ENCODE measurements at places on chromosomes 4 and X.

DNA sequence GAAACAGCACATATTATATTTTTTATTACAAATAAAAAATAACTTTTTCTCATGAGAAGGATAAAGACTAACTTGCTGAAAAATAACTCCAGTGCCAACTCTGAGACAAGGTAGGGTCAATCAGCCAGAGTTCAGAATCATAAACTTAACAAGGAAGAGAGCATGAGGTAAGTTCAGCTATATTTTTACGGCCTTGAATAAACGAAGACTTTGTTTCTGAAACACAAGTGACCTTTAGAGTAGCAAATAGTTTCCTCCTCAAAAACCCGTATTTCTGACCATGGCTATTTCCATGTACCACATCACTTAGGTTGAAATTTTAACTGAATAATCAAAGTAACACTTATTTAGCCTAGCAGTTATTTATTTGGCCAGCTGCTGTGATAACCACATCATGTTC lies 45.5 kb downstream of the PRDM5 start:
- DNase-seq = no peak

DNA sequence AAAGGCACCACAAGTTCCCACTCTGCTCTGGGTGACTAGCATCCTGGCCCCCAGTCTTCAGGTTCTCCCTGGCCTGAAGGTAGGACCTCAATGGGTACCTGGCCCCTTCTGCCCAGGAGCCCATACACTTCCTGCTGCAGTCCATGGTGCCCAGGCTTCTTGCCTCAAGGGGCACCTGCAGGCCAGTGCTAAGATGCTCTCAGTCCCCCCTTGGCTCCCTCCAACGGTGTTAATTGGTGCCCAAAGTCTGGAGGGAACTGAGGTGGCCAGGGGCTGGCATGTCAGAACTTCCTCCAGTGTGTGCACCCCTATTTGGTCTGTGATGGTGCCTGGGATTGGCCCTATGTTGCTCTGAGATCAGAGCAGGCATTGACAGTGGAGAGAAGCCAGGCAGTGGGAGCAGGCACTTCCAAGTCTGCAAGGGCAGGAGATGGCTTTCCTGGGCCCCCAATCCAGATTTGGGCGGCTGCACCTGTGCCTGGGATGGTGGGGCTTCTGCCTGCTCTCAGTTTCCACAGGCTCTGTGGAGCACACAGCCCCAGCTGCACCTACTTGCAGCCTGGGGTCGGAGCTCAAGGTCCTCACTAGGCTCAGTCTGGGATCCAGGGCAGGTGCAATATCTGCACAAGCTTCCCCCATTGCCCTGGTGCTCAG lies 301.6 kb downstream of the FAM47B start:
- no peak for DNase-seq

- DNase-seq = no peak
Measured at GRCh38 chrX:35166023-35166422, 223.4 kb downstream of the FAM47B start.

DNA sequence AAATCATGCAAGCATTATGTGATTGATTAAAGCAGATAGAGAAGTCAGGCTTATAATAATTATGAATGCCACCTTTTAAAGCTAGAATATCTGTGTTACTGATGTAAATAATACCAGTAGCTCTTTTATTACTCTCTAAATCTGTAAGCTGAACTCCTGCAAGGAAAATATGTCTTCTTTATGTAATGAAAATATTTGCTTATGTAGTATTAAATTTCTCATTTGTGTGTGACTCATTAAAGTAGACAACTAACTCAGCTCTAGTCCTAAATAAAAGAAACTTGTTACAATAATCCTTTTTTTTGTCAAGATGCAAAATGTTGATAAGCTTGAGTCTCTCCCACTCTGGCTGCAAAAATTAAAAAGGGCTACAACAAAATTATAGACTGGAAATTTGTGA lies 137.7 kb upstream of the FAT1 start:
- DNase-seq = no peak

GRCh38 chr4:99165978-99166377 lies 21.9 kb upstream of the ADH4 start:
- no peak for DNase-seq

GRCh38 chr4:176383273-176384077 lies 63.7 kb downstream of the SPCS3 start:
- no peak for DNase-seq

GRCh38 chr4:5126231-5126630 lies 75.0 kb downstream of the STK32B start:
- no peak for DNase-seq

DNA sequence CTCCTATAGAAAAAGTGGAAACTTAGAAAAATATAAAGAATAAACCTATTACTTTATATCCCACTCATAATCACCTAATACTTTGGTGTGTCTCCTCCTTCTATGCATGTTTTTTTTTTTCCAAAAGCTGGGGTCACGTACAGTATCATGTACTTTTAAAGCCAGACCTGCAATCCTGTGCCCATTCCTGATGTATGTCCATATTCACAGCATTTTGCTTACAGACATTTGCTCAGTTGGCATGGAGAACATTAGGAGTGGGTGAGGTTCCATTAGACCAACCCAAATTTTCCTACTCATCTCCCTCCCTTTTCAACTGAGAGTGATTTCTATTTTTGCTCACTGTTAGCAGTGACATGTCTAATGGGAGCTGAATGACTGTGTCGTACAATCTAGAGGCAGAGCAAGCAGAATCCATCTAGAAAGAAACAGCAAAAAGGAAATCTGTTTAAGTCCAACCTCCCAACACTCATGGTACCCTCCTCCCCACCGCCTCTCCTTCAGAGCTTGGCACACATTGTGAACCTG lies 195.6 kb upstream of the KLF3 start:
- DNase-seq = no peak

GRCh38 chr4:751676-752075 lies 46.0 kb downstream of the PCGF3 start:
- no peak for DNase-seq

GRCh38 chrX:70970482-70970995 lies 39.6 kb upstream of the SLC7A3 start:
- DNase-seq = no peak

DNA sequence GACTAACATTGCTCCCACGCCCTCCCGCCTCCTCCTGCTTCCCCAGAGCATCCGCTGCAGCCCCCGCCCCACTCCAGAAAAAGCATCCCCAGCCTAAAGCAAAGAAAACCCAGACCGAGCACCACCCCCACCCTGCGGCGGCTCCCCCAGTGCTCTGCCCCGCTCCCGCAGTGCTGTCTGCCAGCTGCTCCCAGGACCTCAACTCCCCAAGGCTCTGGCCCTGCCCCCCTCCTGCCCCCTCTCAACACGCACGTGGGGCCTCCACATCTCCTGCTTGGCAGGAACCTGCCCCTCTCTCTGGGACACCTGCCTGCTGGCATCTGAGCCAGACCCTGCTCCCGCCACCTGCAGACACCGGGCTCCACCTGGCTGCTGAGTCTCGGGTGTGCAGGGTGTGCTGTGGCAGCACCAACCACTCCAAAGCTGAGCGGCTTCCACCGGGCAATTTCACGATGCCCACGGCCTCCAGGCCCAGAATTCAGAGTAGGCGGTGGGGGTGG lies 79.4 kb downstream of the FAM53A start:
- DNase-seq = no peak

DNA sequence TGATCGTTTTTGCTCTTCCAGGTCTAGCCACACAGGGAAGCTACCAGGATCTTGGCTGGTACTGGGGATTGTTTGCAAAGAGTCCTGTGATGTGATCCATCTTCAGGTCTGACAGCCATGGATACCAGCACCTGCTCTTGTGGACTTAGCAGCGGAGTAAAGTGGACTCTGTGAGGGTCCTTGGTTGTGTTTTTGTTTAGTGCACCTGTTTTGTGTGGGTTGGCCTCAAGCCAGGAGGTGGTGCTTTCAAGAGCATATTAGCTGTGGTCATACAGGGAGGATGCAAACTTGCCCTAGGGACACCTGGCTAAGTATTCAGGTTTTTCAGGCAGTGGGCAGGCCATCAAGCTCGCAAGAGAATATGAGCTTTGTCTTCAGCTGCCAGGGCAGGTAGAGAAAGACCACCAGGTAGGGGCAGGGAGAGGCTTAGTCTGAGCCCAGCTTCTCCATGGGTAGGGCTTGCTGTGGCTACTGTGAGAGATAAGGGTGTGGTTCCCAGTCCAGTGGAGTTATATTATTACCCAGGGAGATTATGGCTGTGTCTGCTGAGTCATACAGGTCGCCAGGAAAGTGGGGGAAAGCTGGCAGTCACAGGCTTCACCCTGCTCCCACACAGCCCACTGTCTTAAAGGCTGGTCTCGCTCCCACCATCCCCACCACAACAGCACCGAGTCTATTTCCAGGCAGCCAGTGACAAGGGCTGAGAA lies 293.7 kb downstream of the PCDH18 start:
- DNase-seq = peak; percentile 93

GRCh38 chr4:90328558-90328957 lies 201.4 kb downstream of the CCSER1 start:
- peak; percentile 0 for DNase-seq

DNA sequence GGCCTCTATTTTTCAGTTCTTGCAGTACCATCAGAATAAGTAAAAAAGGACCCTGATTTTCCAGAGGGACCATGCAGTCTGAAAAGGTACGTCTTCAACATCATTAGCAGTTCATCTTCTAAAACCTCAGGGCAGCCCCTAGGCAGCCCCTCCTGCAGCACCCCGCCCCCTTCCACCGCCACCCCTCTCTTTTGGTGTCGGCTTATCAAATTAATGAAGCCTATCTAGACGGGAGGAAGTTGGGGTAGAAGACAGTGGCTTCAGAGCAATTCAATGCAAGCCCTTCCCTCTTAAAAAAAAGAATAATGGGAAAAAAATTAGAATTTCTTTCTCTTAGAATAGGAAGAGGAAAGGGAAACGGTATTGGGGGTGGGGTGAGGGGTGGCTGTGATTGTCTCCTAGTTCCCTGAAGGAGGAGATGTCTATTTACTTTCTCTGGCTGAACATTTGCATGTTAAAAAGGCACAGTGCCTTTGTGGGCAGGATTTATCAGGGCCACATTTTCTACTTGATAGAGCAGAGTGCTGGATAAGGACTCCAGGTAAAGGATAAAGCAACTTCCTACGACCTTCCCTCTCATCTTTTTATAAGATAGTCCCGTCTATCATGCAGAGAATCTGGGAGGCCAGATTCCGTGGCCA lies 159.4 kb downstream of the MGST2 start:
- DNase-seq = no peak

DNA sequence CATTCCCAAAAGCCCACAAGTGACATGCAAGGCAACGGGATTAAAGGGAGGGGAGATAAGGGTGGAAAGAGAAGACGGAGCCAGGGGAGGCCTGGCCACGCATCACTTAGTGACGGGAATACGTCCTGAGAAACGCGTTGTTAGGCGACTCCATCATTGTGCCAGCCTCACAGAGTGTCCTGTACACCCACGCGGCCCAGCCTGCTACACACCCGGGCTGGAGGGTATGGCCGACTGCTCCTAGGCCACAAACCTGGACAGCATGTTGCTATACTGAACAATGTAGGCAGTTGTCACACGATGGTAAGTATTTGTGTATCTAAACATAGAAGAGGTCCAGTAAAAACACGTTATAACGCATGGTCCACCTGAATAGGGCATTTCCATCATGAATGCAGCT lies 23.4 kb downstream of the NSG1 start:
- no peak for DNase-seq

DNA sequence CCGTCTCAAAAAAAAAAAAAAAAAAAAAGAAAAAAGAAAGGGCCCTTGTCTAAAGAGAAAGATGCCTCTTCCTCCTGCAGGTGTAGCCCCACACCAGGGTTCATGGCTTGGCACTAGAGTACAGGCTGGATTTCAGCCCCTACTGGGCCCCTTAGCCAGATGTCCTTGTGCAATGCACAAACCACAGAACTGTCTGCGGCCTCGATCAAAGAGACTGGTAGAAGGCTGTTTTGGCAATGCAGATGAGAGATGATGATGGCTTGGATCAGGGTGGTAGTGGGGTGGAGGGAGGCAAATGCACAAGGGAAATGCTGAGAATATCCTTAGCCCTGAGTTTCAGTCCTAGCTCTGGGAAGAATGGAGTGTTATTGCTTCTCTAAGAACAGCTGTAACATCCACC lies 26.5 kb upstream of the TSR2 start:
- DNase-seq = no peak

DNA sequence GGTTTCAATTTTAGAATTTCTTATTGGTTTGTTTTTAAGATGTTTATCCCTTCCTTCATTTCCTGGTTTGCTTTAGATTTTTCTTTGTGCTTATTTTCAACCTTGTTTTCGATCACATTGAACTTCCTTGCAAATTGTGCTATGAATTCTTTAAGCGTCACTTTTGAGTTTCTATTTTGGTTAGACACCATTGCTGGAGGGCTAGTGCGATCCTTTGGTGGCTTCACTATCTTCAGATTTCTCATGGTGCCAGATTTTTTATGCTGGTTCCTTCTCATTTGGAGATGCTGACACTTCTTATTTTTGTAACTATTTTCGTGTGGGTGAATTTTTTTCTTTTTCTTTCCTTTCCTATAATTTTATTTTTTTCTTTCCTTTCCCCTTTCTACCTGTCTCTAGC lies 227.2 kb upstream of the HDX start:
- DNase-seq = no peak

GRCh38 chr4:27921231-27921630 lies 1060.6 kb downstream of the STIM2 start:
- DNase-seq = no peak

DNA sequence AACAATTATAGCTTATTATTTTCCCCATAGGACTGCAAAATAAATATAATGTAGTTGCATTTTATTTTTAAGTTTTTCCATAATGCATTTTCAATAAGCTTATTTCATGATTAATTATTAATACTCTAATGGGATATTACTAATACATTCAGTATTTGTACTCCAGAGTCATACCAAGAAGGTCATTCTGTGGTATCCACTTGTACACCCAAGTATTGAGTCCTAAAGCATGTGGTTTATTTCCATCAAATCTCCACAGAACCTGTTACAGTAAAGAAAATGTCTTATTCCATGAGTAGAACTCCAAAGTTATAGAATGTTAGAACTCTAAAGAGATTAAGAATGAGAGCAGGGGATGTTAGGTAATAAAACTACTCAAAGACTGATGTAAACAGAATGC lies 30.6 kb downstream of the UGT2A3 start:
- no peak for DNase-seq

DNA sequence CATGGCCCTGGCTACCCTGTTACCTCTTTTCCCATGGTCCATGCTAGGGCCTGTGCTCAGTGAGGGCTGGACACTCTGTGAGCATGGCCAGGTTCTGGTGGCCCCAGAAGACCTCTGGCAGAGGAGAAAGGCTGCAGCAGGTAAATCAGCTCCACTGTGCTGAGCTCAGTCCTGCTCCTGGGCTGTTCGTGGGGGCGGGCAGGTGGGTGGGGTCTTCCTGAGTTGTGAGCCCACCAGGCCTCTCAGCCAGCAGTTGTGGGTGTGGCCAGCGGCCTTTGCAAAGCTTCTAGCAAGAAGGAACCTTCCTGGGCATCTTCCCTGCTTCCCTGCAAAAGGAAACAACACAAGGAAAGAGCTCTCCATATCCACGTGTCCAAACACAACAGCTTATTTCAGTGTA lies 85.3 kb upstream of the STX18 start:
- DNase-seq = no peak

All from NCI-H2029 (cell line).